ENCODE measurements at places on chromosomes 3 and 15.

GRCh38 chr3:196813903-196814302 lies 53.8 kb upstream of the SENP5 start:
- no peak for DNase-seq

DNA sequence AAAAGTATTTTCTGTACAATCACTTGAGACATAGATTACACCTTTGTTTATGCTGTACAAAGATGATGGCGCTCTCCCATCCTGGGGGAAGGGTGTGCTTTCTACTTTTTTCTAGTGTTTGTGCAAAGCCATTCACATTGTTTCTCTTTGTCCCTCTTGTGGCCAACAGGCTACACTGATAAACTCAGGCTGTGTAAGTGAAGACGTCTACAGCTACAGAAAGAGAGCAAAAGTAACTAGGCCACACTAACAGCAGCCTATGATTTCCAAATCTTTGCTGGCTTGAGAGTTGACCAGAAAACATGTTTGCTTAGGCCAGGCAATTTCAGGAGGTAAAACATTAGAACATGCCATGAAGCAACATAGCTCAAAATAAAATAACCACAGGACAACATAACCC lies 75.1 kb downstream of the FOXB1 start:
- no peak for DNase-seq

DNA sequence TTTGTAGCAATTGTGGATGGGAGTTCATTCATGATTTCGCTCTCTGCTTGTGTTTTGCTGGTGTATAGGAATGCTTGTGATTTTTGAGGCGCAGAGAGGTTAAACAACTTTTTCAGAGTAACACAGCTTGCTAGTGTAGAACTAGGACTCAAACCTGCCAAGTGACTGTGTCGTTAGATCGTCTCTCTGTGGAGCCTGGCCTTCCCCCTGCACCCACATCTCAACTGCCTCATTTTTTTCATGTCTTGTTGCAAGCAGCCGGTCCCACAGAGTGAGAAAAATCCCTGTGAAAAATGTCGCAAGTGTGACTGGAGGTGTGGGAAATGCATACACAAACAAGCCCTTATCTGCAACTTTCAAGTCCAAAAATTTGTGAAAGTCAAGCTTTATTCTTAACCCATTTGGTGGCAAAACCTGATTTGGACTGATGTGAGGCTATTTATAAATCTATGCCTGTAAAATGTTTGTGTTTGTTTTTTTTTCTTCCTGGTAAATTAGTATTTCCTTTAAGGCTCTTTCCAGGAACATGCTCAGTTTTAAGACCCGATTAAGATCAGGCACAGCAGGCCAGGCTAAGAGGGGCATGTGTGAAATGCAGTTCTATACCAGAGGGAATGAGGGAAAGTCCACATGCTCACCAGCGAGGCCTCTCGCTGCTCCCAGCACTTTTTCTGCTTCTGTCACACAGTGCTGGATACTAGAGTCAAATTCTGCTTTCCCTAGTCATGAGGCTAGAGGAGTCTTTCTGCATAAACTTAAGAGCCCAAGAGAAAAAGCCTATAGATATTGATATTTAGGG lies 25.8 kb downstream of the ST6GAL1 start:
- DNase-seq: no peak

- no peak for DNase-seq
These were observed 51.8 kb downstream of the ST3GAL6 start for GRCh38 chr3:98814817-98815420.

DNA sequence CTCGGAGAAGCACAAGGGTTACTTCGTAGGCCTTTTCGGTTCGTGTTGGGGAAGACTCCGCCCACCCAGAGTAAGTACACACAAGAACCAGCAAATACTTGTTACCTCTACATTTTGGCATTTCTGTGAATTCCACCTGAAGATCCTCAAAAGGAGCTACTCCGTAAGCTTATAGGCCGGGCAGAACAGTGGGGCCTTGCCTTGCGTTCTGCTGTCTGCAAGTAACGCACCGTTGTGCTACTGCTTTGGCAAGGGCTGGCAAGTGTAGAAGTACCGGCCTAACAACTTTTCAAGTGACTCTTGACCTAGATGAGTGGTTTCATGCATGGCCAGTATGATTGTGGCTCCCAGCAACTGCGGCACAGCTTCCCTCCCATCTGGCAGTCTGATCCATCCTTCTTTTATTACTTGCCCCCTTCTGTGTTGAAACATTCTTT lies 6.4 kb upstream of the DNAAF4 start:
- DNase-seq: no peak

DNA sequence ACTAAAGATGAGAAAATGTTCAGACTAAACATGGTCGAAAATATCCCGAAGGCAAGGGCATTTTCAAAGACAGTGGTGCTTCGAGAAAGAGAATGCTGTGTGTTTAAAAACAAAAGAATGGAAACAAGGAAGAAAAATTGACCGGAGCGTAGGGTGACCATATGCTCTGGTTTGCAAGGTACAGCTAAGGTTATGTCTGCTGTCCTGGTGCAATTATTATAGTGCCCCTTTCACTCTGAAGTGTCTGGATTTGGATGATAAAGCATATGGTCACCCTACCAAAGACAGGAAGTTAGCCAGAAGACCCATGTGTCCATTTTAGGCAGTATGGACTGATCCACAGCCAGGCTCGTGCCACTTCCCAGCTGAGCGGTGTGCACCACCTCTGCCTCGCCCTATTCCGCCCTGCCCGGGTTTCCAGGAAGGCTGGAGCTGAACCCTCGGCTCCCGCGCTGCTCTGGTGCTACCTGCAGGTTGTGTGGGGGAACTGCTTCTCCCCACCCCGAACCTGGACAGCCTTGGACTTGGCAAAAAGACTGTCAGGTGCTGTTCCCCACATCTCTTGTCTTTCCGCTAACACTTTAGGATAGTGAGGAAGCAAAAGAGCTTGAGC lies 25.2 kb downstream of the GOLGA6D start:
- no peak for DNase-seq

- DNase-seq: no peak
These were observed 89.1 kb upstream of the SLC2A2 start for GRCh38 chr3:171115667-171116066.

Measured in activated naive CD4-positive, alpha-beta T cell treated with anti-CD3 and anti-CD28 coated beads, Interleukin-2, amount 50 U/mL, for 16 hours (primary cell).